ENCODE measurements at places on chromosomes 7 and 10.

DNA sequence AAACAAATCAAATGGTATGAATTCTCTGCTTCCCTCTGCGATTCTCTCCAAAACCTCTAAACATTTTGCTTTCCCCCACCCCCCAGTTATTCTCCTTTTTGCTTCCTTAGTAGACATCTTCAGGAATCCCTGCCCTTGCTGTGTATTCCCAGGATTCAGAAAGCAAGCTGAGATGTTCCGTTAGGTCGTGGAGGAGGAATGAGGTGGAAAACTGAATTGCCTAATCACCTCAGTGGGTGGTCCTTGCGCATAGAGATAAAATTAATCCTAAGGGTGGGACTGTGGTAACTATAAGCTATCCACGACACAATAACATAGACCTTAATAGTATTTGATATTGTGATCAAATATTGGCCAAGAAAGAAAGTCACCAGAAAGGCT is 49.1 kb upstream of the SEMA3C start:
- DNase-seq = no peak

DNA sequence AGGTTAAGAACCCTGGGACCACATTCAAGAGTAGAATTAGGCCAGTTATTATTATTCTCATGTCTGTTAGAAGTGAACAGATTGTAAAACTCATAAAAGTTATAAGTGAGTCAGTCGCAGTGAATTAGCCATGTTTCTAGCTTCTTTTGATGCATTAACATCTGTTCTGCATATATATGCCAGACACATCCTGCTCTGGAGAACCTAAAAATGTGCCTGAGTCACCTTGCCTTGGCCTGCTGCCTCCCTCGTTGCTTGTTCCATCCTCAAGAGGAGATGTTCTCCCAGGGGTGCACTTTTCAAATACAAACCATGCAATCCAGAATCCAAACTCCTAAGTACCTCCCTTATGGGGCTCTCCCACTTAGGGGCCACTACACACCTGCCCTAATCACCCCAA is 14.8 kb downstream of the TSPAN12 start:
- no peak for DNase-seq

DNA sequence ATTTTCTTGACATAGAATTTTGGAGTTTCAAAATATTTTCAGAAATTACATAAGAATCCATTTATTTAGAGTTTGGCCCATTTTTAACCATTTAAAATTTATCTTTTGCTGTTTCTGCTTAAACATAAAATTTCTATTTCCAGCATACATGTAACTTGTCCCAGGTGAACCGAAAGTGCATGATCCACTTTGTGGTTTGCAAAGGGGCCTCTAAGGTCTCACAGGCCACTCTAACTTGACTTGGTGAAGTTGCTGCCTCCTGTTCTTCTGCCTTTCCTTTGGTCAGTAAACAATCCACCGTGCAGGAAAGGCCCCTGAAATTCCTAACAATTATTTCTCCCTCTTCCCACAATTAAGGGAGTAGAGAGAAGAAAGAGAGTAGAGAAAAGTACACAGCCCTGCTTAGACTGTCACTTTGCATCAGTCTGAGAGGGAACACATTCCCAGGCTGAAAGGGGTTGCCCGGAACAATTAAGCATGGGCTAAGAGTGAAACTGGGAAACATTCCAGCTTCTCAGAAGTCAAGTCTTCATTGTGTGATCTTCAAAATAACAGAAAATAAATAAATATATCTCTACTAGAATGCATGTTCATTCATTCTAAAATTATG is 79.5 kb upstream of the SEMA3A start:
- peak; percentile 13 for DNase-seq

DNA sequence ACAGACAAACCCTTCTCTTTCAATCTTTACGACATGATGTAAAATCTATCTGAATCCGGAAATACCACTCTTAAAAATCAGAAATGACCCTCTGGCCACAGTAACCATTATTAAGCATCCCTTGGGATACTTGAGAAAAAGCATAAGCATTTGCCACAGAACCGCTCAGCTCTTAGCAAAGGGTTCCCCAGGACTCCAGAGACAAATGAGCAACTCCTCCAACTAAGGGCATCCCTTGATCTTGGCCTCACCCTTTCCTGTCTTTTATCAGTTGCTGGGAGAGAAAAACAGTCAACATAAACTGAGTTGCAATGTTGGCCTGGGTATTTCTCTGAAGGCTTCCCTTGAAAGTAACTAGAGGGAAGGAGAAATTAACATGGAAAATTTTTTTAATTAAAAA is 3.5 kb downstream of the PDLIM1 start:
- no peak for DNase-seq

GRCh38 chr7:137810248-137810647 is 36.5 kb downstream of the DGKI start:
- DNase-seq = no peak

- no peak for DNase-seq
Observed at GRCh38 chr10:27035163-27035562, 65.1 kb downstream of the ANKRD26 start.

GRCh38 chr10:14080795-14081194 is 249.9 kb downstream of the FRMD4A start:
- DNase-seq = no peak

GRCh38 chr7:327233-327931 is 37.4 kb downstream of the FOXL3 start:
- DNase-seq = no peak

- no peak for DNase-seq
Observed at GRCh38 chr10:89085153-89085552, 94.6 kb downstream of the FAS start.

- peak; percentile 47 for DNase-seq
Observed at GRCh38 chr7:16847381-16847860, 34.4 kb downstream of the AGR3 start.

GRCh38 chr7:135447748-135448147 is 62.2 kb downstream of the CNOT4 start:
- no peak for DNase-seq

DNA sequence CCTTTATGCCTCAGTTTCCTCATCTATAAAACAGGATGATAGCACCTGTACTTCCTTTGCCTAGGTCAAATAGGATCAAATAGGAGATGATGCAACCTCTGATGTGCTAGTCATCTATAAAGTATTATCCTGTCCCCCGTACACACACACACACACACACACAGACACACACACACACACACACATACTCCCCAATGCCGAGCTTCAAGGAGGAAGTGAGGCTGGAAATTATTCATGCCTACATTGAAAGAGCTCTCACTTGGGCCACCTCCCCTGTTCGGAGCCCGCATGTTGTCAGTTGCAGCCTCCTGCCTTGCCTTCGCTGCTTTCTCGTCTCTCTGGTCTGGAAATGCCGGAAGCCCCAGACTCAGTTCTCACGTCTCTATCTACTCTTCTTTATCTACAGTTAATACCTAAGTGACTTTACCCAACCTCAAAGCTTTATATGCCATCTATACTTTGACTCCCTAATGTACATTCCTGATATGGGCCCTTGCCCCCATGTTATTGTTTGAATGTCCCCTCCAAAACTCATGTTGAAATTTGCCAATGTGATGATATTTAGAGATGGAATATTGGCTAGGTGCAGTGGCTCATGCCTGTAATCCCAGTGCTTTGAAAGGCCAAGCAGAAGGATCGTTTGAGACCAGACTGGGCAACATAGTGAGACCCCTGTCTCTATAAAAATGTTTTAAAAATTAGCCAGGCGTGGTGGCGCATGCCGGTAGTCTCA is 6.9 kb upstream of the UBE2H start:
- DNase-seq = peak; percentile 48

DNA sequence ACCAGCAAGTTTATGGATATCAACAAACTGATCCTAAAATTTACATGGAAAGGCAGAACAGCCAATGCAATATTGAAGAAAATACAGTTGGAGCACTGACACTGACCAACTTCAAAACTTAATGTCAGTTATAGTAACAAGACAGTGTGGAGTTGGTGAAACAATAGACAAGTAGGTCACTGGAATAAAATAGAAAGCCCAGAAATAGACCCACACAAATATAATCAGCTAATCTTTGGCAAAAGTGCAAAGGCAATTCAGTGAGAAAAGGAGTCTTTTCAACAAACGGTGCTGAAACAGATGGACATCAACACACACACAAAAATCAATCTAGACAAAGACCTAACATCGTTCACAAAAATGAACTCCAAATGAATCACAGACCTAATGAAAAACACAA is 13.8 kb downstream of the RSU1 start:
- DNase-seq = no peak

GRCh38 chr10:133325440-133326222 is 11.1 kb downstream of the CALY start:
- DNase-seq = no peak

- DNase-seq = peak; percentile 17
Observed at GRCh38 chr7:121301446-121302213, 27.2 kb upstream of the WNT16 start.

GRCh38 chr10:73649876-73650536 is 5.8 kb downstream of the SYNPO2L start:
- DNase-seq = no peak

GRCh38 chr10:28980264-28980663 is 302.9 kb downstream of the BAMBI start:
- no peak for DNase-seq

- DNase-seq = no peak
Observed at GRCh38 chr7:127881564-127881963, 149.7 kb downstream of the LRRC4 start.

DNA sequence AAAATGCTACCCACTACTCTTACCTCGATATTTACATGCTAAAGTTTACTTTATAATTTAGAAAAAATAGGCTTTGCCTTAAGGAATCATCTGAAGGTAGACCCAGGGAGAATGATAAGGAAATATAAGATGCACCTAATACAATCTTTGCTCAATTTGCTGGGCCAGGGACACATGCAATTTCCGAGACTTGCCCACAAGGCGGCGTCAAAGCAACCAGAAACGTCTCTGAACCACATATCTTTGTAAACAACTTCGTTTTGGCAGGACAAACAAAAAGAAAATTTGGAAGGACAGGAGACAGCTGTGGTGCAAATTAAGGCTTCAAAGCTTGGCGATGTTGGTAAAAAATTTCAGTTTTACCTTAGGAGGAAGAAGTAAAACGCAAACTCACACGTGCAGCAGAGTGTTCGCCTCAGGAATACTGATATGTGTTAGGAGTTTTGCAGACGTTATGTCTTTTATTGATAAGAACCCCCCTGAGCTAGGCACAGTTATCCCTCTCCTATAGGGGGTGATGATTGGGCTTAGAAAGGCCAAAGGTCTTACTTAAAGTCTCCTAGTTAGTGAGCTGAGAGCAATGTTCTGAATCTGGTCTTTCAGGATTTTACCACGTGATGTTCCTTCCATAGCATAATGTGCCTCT is 134.3 kb downstream of the PRKCQ start:
- DNase-seq = peak; percentile 50

DNA sequence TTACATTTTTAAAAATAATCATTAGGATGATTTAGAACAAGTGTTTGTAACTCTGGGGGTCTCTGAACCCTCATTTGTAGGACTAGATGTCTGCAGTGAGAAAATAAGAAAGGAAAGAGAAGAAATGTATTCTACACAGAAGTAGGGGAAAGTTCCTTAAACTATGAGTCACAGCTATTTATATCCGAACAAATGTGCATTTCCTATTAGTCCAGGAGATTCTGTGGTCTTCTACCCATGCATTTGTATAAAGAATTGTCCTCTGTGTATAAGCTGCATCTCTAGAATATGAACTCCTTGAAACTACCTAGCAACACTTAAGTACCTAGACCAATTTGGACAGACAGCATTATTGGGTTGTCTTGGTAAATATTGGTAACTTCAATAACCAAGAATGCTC is 15.9 kb upstream of the CD36 start:
- peak; percentile 77 for DNase-seq

- peak; percentile 70 for DNase-seq
Observed at GRCh38 chr10:3516234-3516922, 268.6 kb downstream of the KLF6 start.

DNA sequence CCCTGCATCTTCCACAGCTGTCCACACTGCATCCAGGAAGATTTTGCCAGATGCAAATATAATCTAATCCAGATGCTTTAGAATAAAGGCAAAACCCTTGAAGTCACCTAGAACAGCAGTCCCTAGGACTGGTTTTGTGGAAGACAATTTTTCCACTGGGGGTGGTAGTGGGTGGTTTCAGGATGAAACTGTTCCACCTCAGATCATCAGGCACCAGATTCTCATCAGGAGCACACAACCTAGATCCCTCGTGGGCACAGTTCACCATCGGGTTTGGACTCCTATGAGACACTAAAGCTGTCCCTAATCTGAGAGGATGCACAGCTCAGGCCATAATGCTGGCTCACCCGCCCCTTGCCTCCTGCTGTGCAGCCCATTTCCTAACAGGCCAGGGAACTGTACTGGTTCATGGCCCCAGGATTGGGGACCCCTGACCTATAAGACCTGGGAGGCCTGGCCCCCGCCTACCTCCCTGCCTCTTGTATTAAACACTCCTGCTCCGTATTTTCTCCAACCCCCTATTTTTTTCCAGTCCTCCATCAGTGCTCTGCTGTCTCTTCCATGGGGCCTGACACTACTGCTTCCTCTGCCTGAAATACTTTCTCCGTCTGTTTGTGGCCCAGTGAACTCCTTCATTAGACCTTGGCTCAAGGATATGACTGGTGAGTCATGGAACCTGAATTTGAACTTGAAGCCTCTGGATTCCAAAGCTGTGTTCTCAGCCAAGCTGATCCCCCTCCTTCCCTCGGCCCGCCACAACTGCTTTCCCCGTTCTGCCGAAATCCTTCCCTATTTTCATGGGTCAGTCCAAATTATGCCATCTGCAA is 79.9 kb upstream of the RHEB start:
- peak; percentile 96 for DNase-seq

DNA sequence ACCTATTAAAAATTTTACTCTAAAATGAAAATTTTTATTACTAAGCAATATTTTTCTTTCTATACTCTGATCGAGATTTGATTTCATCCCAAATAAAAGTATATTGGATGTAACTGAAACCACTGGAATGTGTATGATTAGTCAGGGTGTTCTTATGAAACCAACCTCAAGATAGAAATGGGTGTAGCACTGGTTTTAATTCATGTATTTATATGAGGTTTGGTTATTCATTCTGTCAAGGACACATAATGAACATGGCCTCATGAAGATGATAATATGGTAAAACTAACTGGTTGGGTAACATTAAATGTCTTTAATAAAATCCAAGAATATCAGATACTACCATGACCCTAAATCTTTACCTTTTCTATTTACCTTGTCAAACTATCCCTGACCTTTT is 197.7 kb downstream of the SEMA3A start:
- DNase-seq = peak; percentile 70

- DNase-seq = no peak
Observed at GRCh38 chr7:150400788-150401423, 21.8 kb downstream of the ZNF775 start.

GRCh38 chr10:132407243-132407746 is 10.3 kb downstream of the PWWP2B start:
- DNase-seq = no peak

GRCh38 chr7:10740805-10741204 is 232.9 kb upstream of the PHF14 start:
- DNase-seq = no peak
